ENCODE measurements at places on chromosomes 5 and 9.

- no peak for DNase-seq
Measured at GRCh38 chr9:23120630-23121029, 674.0 kb downstream of the DMRTA1 start.

DNA sequence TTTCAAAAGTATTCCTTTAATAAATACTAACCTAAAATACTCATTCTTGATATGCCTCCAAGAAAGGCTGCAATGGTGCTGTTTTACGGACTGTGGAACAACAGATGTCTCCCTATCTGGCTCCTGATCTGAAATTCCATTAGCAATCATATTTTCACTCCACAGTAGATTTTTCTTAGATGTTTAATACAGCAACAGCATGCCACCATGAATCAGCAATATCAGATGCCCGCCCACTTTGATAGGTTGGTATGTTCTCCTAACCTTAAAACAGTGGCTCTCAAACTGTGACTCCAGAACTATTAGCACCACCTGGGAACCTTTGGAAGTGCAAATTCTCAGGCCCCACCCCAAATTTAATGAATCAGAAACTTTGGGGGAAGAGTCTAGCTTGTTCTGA is 110.2 kb downstream of the MLLT3 start:
- no peak for DNase-seq

DNA sequence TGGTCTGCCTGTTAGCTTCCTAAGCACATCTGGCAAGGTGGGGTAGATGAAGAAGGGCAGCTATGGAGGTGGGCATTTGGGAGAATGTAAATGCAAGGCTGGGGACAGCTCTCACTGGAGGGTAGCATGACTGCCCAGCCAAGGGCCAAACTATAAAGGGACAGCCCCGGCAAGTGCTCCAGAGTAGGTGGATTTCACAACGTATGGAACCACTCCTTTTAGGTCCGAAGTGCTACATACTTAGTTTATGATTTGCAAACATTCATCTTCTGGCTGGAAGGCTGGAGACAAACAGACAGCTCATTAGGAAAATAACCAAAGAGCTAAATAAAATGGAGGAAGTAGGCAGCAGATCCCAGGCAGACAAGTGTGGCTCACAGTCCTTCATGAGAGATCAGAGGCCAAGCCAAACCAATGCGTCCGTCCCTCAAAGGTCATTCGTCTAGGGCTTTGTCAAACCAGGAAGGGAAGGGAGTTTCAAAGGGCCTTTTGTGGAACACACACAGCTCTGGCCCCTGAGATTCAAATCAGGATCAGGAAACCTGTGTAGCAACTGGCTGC is 42.5 kb upstream of the GLRX start:
- DNase-seq = no peak

DNA sequence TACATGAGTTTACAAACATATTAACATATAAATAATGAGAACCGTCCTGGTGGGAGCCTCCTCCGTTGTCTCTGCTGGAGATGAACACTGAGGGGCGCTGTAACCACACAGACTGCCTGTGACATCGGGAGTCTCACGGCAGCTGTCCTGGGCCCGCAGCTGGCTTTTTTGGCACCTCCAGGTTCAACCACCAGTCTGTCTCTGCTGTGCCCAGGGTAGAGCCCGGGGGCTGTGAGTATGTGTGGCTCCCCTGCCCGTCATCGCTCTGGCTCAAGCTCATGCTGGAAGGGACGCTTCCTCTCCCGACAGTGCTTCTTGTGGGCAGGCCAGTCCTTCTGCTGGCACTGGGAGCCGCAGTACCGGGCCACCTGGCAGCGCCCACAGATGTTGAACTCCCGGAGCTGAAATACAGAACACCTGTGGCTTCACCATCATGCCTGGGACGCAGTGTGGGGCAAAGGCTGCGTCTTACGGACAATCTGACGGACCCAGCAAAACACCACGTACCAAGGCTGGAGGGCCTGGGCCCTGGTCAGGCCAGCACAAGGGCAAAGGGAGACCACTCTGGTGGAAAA is 3.6 kb upstream of the DPH7 start:
- DNase-seq = no peak

Measured in GM19239 (cell line).